Amygdala (tissue), 56 donors: ENCODE measurements at places on chromosomes 1 and 21.

GRCh38 chr1:38028105-38028591, 15.6 kb downstream of the UTP11 start:
- no peak for DNase-seq

DNA sequence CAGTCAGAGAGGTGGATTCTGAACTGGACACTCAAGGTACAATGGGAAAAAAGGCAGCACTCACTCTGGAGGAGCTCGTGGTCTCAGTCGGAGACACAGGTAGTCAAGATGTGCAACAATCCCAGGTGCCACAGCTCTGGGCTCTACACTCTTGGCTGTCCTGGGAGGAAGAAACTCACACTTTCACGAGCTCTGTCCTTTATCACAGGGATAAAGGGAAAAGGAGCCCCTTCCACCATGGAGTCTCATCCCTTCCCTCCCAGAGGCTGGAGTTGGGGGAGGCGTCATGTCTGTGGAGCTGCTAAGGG, 20.3 kb downstream of the CDK18 start:
- DNase-seq: no peak

GRCh38 chr1:83818916-83819315, 180.0 kb downstream of the TTLL7 start:
- no peak for DNase-seq

DNA sequence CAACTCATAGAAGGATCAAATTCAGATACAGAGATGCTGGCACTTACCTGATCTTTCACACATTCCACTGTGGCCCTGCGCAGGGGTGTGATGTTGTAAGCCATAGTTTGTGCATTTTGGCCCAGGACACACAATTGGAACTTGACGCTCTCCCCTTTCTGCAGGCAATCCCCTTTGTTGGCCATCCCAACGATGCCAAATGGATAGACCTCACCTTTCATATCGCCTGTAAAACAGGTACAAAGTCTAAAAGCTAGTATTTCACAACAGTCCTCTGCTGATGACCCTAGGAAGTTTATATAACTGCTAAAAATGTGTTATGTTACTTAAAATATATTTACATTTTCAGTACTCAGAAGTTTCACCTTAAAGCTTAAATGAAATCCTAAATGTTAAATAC, 3.9 kb upstream of the NRAS start:
- DNase-seq: no peak

DNA sequence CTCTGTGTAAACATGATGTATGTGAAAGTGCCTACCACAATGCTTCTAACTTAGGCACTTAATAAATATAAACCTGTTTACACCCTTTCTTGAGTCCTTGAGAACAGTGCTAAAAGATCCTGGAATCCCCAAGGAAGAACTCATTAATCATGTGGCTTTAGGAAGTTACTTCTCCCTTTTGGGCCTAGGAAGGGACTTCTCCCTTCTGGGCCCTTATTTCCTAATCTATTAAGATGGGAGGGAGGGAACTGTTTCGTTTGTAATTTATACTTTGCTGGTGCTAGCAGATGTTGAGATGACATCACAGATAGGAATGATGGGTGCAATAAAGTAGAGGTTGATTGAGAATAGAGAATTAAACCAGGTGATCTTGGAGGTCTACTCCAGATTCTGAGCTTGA, 1.2 kb downstream of the BTF3L4 start:
- DNase-seq: no peak

DNA sequence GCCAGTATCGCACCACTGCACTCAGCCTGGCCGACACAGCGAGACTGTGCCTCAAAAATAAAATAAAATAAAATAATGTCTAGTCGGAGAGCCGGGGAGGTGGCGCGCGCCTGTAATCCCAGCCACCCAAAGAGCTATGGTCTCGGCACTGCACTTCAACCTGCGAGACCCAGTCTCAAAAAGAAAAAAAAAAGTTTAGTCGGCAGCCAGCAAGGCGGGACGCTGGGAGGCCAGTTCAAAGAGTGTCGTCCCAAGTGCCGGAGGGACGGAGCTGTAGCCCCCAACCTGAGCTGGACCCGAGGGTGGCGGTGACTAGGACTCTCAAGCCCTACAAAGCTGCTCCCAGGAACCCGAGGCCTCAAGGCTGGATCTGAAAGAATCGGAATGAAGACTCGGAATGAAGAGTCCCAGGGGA, 632 bp upstream of the FALEC start:
- DNase-seq: no peak

- no peak for DNase-seq
Observed at GRCh38 chr1:221994274-221994698, 252.4 kb upstream of the DUSP10 start.

DNA sequence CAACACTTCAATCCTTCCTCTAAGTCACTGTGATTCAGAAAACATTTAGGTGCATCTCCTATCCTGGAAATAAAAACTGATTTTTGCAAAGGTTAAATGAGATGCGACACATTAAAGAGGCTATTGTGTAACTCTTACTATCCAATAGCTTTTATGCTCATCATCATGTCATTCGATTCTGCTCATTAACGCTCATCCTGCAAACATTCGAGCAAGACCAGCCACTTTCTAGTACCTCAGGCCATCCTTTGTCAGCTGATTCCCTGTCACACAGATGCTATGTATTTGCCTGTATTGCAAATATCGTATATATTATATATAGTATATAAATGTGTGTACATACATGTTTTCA, 131.6 kb downstream of the TLR5 start:
- no peak for DNase-seq

DNA sequence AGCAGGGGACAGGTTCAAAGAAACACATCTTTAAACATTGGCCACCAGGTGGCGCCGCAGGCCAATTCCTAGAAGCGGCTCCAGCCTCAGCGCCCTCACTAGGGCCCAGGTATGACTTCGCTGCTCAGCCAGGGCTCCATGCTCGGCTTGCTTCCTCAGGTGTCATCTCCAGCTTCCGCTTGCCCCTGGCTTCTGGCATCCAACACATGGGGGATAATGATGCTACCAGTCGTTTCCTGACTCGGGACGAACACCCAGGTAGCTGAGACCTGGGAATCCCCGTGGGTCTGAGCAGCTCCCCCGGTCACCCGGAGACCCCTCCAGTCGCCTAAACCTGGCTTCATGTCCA, 8.5 kb upstream of the MEX3A start:
- peak; percentile 69 for DNase-seq

GRCh38 chr21:43590194-43590593, 69.1 kb downstream of the HSF2BP start:
- DNase-seq: no peak

DNA sequence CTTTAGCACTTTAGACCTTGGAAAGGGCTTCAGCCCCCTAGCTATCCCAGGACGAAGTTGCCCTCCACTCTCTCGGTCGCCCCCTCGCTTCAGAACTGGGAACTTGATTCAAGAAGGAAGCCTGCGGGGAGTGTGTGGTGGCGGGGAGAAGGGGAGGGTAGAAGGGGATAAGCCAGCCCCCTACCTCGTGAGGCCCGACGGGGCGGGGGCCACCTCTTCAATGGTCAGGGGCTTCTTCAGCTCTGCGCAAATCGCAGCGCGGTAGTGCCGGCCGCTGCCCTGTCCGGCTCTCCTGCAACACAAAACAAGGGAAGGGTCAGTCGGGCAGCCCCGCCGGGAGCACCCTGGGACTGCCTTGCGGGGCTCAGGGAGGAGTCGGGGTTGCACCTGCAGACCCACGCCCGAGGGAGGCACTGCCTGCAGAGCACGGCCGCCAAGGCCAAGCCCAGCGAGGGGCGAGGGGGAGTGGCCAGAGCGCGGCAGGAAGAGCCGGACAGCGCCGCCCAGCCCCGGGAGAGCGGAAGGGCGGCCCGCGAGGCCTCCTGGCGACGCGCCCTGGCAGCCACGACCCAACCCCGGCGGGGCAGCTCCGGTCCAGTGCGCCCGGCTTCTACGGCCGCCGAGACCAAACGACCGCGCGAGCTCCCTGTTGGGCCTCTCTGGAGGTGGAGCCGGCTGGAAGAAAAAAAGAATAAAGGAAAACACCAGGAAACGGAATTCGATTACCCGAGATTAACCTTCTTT, 56.2 kb upstream of the RASAL2 start:
- peak; percentile 62 for DNase-seq

GRCh38 chr1:190847166-190847565, 369.5 kb upstream of the BRINP3 start:
- no peak for DNase-seq

- DNase-seq: no peak
Observed at GRCh38 chr21:33308586-33309490, 15.9 kb upstream of the IFNAR1 start.
